ENCODE measurements at places on chromosomes 7 and 10.

DNA sequence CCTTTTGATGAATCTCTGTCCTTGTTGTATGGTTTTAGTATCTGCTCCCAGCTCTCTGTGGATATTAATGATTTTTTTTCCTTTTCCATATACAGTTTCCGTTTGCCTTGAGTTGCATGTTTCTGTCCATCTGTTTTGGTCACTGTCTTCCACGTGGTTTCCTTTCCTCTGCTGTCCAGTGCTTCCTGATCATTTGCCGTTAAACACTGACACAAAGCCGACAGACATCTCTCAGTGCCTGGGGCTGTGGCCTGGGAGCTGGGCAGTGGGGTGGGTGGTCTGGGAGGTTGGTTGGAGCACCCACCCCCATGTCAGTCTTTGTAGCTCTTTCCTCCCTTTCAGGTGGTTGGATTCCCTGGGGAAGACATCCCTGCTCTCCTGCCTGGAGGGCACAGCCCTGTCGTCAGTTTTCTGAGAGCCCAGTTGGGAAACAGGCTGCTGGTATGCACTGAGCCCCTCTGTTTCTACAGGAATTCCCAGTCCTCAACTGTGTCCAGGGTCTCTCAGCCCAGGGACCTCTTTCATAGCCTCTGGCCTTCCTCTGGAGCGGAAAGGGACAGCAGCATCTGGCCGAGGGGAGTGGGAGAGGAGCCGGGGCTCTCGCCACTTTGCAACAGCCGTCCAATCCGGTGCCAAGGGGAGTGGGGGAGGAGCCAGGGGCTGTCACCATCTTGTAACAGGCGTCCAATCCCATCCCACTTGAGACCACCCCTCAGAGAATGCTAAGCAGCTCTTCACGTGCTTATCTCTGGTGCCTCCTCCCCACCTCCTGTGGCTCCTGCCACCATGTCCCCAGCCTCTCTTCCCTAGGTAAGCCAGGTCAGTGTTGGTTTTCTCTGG is 26.7 kb upstream of the MKI67 start:
- no peak for DNase-seq

DNA sequence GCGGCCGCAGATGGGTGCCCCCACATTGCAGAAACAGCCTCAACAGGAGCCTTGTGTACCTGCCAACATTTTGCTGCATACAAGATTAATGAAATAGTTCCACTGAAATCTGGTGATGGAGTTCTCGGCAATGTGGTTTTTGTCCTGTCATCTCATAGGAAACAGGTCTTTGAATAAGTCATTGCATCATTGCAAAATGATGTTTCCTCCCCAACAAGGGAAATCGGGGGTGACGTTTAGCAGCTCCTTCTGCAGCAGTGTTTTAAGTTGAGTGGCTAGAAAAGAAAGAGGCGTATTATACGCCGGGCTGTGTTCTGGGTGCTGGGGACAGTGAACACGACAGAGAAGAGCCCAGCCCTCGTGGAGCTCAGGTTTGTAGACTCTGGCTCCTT is 177.0 kb downstream of the PRKAG2 start:
- no peak for DNase-seq

GRCh38 chr7:37657816-37658215 is 25.8 kb upstream of the GPR141 start:
- DNase-seq, result no peak

GRCh38 chr10:88346144-88346977 is 236.8 kb downstream of the RNLS start:
- no peak for DNase-seq

GRCh38 chr7:84720456-84721097 is 466.3 kb downstream of the SEMA3D start:
- no peak for DNase-seq
